AG09319 (cell line): ENCODE measurements at places on chromosomes 3 and 15.

DNA sequence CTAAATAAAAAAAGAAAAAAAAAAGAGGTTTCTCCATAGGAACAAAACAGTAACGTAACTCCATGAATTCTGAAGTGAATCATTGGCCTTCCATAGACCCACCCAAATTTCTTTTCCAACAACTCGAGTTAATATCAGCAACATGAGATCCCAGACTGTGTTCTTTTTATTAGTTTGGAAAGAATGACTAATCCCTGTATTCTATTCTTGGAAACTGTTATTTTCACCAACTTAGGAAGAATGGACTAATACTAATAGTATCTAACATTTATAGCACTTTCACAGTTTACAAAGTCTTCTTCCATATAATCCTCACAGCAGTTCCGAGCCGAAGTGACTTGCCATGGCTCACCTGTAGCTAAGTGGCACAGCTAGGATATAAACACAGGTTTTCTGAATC is 72.7 kb upstream of the SLC4A7 start:
- DNase-seq = no peak

- DNase-seq = no peak
Observed at GRCh38 chr3:160008961-160009360, 20.3 kb downstream of the IL12A start.

- DNase-seq = no peak
Observed at GRCh38 chr15:61146091-61146930, 82.8 kb downstream of the RORA start.

- no peak for DNase-seq
Observed at GRCh38 chr3:24151594-24151993, 206.5 kb downstream of the NR1D2 start.

- no peak for DNase-seq
Observed at GRCh38 chr3:163753033-163753432, 1325.3 kb downstream of the SI start.

GRCh38 chr3:31322460-31322859 is 210.3 kb upstream of the STT3B start:
- DNase-seq = no peak

- no peak for DNase-seq
Observed at GRCh38 chr15:59330649-59331048, 42.0 kb downstream of the MYO1E start.
